CD4-positive, alpha-beta memory T cell (primary cell): ENCODE measurements at places on chromosomes 11 and 22. TPM values are rescaled to one million over a fixed set of nuclear protein-coding genes. Genes with fewer than 3 reads are reported as not detected.

Gene TRIM48
- not detected for polyA plus RNA-seq

Gene PTGDR2
- 1.9 TPM for polyA plus RNA-seq

Gene POU2AF2
- polyA plus RNA-seq: not detected

Gene CRACR2B
- not detected for polyA plus RNA-seq
